ENCODE measurements at places on chromosomes 6 and 20.

DNA sequence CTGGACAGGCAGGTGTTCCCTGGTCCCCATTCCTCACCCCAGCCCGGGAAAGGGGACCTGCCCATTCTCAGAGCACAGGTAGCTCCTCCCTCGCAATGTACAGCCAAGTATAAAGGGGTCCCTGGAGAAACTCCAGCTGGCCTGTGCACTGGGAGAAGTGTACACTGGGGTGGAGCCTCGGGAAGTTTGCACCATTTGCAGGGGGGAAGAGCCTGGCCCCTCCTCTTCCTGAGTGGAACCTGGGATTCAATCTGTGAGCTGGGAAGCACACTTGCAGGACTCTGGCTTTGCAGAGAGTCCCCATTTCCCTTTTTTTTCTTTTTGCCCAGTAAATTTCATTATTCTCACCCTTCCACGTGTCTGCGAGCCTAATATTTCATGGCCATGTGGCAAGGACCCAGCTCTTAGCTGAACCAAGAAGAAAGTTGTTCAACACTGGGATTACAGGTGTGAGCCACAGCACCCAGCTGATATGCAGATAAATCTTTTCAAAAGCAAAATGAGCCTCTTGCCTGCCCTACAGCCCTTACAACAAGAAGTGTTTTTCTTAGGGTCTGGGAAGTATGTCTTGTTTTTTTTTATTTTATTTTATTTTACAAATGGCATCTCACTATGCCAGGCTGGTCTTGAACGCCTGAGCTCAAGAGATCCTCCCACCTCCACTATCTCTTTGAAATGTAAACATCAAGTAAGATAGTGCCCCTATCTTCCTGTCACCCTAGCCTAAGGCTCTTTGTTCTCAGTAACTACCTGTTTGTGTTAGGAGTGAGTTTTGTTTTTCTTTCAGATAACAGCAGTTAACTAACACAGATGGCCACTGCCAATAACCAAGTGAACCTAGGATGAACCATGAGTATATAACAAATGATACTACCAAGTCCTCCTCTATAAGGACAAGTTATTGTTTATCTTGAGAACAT is 9.3 kb upstream of the RNGTT start:
- no peak for DNase-seq

DNA sequence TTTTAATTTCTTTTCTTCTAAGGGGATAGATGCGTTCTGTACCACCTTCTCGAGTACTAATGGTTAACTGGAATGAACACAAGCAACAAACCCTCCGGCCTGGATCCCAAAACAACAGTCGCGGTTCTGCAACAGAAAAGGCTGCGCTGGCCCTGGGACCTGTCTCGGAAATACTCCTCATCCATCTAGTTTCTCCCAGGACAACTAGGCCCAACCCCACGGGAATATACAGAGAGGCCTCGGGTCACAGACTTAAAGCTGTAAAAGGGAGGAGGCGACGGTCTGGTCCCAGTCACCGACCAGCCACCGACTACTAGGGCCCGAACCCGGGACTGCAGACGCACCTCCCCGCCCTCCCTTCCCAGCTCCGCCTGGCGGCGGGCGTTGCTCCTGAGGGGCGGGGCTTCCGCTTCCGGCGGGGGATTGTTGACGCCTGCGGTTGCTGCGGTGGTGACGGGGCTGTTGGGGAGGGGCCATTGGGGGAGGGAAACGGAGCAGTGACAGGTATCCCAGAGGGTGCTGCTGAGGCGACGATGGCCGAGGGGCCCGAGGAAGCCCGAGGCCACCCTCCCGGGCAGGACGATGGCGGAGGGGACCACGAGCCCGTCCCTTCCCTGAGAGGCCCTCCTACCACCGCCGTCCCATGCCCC is at the start of gene FAM8A1:
FAM8A1 (plus strand) TSS at position 426 of the 650 bp plus-strand sequence; CDS start at position 534, 108 bp downstream.
- peak; percentile 97 for DNase-seq

DNA sequence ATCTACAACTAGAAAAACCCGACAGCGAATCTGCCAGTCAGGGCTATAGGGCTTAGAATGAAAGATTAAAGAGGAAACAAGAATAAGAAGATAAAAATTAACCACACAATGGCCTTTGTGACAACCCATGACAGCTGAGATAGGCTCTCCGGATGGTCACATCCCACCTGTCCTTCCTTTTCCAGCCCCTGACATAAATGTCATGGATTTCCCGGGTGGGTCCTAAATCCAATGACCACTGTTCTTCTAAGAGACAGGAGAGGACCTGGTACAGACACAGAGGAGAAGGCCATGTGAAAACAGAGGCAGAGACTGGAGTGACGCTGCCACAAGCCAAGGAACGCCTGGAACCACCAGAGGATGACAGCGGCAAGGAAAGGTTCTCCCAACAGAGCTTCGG is 41.8 kb downstream of the ATXN1 start:
- DNase-seq: no peak

DNA sequence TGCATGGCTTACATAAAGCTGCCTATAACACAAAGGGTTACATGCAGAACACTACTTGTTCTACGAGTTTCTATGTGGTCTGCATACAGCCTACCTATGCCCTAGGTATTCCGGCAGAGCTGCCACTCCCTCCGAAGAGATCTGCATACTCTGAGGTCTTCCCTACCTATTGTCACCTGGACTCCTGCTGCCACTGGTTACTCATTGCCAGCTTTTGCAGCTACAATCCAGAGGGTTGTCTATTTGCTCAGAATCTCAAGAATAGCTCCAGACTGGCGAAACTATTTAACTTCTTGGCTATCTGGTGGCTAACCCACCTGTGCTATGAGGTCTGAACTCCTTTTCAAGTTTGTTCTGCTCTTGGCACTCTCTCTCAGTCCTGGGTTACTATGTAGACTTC is 323.3 kb downstream of the BMP2 start:
- no peak for DNase-seq

DNA sequence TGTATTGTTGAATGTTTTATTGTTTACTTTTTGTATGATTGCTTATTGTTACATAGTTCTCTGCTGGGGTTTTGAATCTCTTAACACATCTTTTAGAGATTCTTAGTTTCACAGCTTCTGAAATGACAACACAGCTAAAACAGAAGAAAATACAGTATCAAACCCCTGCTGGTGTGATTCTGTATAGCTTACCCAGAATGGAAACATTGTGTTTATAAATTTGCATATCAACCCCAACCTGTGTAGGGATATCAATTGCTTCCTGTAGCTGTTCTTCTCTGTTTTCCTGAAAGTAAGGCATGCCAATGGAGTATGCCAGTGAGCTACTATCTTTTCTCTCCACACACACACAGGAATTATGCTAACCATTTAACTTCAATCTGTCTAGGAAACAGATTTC is 64.3 kb upstream of the ID4 start:
- no peak for DNase-seq

DNA sequence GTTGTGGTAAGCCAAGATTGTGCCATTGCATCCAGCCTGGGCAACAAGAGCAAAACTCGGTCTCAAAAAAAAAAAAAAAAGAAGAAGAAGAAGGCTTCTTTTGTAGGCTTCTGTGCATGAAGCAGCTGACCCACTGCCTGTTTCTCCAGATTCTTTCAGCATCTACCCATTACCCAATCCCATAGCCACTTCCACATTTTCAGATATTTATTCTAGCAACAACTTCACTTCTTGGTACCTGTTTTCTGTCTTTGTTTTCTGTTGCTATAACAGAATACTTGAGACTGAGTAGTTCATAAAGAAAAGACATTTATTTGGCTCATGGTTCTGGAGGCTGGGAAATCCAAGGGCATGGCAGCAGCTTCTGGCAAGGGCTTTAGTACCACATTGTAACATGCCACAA is 95.3 kb upstream of the SGK1 start:
- no peak for DNase-seq

DNA sequence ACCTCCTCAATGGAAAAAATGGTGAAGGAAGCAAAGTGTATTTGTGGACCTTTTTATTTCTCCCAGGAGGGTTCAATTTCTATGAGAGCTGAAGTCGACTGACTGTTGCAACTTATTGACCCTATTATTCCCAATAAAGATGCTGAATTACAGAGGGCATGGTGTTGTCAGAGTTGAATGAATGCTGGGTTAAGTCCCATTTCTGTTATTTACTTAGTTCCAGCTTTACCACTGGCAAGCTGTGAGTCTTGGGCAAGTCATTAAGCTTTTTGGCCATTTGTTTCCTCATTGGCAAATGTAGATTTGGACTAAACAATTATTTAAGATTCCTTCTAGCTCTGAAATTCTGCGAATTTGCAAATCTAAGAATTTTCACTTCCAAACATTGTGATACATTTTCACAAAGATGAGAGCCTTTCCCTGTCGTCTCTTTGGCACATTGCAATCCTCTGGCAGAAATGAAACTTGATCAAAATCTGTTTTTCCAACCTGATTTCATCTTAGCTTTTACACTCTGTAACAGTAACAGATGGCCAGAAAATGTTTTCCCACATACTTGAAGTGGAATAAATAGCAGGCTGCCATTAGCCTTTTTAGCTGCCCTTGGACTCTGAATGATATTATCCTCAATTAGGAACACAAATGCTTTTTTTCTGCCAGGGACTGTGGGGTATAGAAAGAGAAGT is 21.3 kb downstream of the BLTP3A start:
- DNase-seq: no peak

Measured in stimulated activated CD4-positive, alpha-beta T cell treated with anti-CD3 and anti-CD28 coated beads, Interleukin-4, amount 100 ng/mL, for 1 hour (primary cell).